ENCODE measurements at places on chromosomes 11 and 22.

- no peak for DNase-seq
Measured at GRCh38 chr11:57047610-57048009, 58.9 kb downstream of the OR5AK2 start.

GRCh38 chr11:7513234-7514098 is at the start of gene PPFIBP2:
PPFIBP2 (plus strand) TSS chr11:7513999; CDS start chr11:7549476, 35,477 bp downstream.
- DNase-seq = peak; percentile 87

DNA sequence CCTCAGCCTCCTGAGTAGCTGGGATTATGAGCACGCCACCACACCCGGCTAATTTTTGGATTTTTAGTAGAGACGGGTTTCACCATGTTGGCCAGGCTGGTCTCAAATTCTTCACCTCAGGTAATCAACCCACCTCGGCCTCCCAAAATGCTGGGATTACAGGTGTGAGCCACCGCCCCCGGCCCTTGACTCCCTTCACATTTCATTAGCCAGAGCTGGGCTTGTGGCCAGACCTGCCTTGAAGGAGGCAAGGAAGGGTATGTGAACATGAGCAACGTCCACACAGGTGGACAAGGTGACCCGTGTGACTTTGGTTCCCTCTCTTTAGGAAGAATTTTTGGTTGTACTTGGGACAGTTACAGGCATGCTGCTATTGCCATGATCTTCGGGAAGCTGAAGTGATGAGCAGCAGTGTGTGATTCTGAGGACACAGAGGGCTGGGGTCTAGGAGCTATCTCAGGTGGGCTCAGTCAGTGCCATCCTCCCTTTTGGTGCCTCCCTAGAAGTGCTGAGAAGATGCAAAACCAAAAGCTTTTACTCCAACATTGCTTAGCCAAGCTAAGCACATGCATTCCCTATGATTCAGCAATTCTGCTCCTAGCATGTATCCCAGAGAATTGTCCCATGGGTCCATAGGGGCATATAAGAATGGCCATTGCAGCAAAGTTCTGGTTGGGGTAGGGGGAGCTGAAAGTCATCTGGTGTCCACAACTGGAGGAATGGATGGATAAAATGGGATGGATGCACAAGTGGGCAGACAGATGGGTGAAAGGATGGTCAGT is 6.1 kb downstream of the AP5B1 start:
- no peak for DNase-seq

DNA sequence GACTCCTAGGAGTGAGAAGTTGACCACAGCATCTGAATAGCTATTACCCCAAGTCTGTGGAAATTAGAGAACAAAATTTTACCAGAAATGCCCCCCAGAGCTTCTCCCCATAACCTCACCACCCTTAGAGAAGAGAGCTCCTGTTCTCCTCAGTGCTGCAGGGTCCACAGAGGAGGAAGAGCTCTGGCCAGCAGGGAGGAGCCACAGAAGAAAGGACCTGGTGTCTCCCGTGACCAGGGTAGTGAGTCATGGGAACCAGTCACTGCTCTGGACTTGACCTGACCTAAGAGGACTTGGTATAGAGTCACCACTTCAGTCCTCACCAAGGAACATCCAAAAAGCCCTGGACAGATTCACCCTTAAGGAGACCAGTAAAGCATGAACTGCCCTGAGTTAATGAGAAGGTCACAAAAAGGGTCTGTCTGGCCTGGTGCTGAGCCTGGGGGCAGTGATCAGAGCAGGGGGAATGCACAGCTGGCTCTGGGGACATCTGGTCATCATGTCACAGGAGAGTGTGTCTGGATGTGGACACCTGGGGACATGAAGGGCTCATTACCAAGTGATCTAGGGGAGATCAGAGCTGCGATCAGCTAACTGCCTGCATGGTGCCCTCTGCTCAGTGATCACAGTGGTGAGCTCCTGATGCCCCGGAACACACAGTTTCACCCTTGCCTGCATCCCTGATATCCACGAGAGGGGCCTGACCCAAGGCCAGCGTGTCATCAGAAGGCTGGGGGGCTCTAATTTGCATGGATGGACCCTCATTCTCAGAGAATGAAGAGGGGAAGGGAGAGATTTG is 103.3 kb upstream of the TOP3B start:
- DNase-seq = no peak

GRCh38 chr11:19252394-19253152 is 11.8 kb upstream of the E2F8 start:
- no peak for DNase-seq

GRCh38 chr11:114928260-114928870 is 250.0 kb downstream of the NXPE2 start:
- DNase-seq = no peak

DNA sequence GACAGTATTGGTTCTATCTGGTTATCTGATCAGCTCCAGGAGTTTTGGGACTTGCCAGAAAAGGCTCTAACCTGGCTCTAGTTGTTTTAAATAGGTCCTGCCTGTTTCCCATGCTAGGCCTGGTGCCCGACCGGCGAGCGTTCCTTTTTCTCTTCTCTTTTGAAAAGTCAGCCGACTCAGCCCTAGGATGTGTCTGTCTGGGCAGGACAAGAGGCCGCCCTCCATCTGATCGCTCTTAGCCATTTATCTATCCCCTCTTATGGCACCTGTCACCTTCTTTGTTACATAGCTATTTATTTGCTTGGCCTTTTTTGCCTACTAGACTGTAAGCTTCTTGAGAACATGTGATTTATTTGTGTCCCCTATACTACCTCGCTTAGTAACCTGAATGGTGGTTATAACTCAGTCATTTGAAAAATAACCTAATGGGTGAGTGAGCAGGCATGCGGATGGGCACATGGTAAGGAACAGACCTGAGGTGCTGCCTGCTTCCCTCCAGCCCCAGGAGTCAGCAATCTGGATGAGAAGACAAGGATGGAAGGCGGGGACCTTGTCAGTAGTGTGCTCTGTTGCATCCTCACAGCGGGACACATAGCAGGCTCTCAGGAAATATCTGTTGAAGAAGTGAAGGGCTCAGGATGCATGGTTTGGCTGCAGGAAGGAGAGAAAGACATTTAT is 108.4 kb downstream of the ZBTB16 start:
- DNase-seq = no peak

DNA sequence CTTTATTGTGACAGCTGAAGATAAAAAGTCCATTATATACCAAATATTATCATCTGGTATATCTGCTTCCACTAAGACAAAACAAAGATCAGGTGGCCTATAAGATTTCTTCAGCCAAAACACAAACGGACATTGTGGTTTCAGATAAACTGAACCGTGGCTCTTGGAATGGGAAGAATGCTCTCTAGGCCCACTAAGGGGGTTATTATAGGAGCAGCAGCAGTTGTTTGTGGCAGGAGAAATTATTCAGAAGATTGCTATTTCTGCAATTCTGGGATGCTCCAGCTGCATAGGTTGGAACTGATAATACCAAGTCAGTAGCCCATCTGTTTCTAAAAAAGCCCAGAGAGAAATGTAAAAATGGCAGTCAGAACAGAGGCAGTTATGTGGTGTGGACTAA is 145.3 kb downstream of the NCAM1 start:
- DNase-seq = no peak

DNA sequence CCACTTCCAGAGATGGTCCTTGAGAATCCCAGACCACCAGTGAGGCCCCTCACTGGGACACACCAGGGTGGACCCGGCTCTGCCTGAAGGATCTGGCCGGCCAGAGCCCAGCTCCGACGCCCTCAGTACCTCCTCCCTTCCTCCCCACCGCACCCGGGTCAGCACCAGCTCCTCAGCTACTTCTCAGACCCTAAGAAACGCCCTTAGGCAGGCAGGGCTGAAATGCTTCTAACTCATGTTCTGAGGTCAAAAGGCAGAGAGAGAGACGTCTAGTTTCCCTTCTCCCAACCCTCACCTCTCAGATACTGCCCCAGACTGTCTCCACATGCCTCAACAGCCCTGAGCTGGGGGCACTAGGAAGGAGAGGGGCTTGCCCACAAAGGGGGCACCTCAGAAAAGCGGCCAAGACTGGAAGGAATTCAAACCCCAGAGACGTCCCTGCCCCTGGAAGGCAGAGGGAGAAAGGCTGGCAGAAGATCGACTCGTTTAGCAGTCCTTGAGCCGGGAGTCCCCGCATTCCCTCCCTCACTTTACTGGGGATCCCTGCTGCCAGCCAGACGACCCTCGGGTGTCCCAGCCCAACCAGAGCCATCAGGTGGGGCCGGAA is 539 bp downstream of the USH1C start:
- no peak for DNase-seq

DNA sequence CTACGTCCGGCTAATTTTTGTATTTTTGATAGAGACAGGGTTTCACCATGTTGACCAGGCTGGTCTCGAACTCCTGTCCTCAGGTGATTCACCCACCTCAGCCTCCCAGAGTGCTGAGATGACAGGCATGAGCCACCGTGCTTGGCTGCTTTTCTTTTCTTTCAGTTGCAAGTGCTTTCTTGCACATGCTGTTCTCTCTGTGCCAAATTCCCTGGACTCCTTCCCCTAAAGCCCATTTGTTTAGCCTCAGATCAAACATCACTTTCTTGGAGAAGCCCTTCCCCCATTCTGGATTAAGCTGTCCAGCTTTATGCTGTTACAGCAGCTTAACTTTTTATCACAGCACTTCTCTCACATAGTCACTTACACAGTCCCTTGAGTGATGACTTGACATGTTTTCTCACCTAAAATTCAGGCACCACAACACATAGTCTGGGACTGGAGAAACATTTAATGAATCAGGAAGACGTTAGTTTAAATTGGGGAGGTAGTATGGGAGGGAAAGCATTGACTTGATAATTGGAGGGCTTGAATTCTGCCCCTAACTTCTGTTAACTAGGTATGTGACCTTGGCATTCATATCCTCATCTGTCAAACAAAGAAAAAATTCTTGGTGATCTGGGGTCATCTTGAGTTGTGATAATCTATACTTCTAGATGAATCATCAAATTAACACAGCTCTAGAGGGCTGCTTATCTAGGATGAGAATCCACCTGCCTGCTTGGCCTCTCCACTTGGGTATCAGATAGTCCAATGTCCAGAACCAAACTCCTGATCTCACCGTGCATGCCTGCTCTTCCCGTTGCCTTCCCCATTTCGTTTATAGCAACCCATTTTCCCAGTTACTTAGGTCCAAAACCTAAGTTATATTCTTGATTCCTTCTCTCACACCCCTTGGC is 18.4 kb downstream of the ACO2 start:
- no peak for DNase-seq

DNA sequence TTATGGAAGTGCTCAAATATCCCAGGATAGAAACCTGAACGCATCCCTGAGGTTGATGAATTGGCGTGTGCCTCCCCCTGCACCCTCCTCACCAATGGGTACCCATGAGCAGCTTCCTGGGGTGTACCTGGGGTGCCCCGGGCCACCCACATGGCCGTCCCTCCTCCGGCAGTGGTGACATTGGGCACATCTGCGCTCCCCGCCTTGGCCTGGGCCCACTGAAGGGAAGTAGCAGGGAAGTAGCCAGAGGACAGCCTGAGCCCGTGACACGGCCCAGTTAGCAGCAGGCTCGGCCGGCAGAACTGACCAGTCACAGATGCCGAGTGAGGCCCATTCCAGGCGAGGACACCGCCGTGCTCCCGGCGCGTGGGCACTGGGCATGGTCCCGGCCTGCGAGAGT is 16.7 kb downstream of the MRPL23 start:
- DNase-seq = no peak

- DNase-seq = no peak
Measured at GRCh38 chr22:25076336-25076735, 123.3 kb upstream of the CRYBB3 start.

GRCh38 chr11:118215765-118216164 is 9.0 kb downstream of the JAML start:
- no peak for DNase-seq

- no peak for DNase-seq
Measured at GRCh38 chr11:127369356-127369755, 368.8 kb upstream of the KIRREL3 start.

- DNase-seq = no peak
Measured at GRCh38 chr22:34866495-34867131, 199.3 kb upstream of the ISX start.

- DNase-seq = peak; percentile 35
Measured at GRCh38 chr22:41177040-41177621, 28.0 kb upstream of the L3MBTL2 start.

GRCh38 chr22:29298641-29299040 is 7.8 kb upstream of the GAS2L1 start:
- no peak for DNase-seq

- no peak for DNase-seq
Measured at GRCh38 chr11:67458266-67458665, 3.1 kb downstream of the CABP4 start.

DNA sequence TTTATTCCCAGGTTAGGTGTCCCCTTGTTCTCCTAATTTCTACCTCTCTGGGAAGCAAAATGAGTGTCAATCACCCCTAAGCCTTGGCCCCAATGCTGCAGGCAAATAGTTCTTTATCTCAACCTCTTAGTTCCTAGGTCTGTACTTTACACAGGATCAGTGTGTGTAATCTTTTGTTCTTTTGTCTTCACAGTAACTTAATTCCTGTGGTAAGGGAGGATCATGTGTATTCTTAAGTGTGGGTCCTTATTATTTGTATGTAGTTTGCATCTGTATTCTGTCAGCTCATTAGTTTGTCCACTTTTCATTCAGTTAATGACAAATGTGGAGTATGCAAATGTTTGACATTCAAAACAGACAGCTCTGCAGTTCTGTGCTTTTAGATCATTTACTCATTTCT is 166.7 kb downstream of the FAT3 start:
- no peak for DNase-seq

DNA sequence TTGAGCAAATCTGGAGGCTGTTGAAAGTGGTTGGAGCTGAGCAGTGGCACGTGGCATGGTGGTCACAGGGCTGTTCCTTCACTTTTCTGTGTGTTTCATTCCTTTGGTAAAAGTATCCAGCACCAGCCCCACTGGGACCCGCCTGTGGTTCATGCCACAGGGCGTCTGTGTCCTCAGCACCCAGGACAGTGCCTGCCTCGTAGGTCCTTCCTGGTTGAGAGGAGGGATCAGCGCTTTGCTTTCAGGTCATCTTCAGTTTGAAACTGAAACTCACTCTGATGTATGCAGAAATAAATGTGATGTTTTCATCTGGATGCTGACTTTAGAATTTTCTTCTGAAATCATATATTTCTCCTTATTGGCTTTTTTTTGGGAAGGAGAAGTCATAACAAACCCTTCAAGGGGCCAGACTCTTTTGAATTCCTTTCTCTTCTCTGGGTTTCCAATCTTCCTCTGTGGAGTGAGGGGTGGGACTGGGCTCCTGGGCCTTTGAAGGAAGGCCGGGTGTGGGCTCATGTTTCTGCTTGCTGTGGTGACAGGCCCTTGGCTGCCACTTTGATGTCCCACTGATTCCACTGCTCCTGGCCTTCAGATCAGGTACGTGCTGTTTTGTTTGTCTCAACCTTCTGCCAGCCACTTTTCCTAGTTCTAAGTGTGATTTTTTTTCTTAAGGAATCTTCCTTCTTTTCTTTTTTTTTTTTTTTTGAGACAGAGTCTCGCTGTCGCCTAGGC is 26.2 kb downstream of the TBC1D22A start:
- DNase-seq = no peak

DNA sequence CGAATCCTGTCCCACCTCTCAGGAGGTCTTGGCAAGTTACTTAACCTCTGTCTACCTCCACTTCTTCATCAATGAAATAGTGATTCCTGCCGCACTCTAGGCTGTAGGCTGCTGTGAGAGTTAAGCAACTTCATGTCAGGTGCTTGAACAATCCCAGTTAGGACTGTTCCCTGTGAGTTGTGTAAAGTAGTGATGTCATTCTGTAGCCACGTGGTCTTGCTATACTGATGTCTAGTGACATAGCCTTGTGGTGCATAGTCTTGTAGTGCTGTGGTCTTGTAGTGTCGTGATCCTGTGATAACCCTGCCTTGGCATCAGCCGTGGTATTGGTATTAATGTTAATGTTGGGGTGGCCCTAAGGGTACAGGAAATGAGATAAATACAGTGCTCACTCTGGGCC is 30.3 kb upstream of the PRR5 start:
- DNase-seq = no peak

GRCh38 chr11:123273616-123274015 is 78.6 kb upstream of the CLMP start:
- DNase-seq = no peak

Measured in right hindlimb (tissue), 1 donor.